ENCODE measurements at places on chromosomes 6 and 20.

DNA sequence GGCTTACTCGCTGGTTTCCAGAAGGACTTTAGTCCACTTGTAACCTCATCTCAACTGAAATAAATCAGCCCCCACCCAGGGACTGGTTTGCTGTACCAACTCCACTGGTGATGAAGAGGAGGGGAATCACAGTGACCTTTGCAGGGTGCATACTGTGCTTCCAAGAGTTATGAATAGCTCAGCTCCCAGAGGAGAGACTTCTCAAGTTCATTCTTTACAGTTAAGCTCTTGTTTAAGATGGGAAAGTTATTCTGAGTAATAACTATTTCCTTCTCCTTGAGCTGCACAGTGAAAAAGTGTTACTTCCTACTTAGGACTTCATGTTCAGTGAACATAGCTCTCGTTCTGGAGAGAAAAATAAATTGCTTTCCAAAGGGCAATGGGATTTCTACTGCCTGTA is 166.5 kb upstream of the ECI2 start:
- DNase-seq = no peak

GRCh38 chr20:44247131-44247571 is at the start of gene GDAP1L1:
GDAP1L1 (plus strand) TSS chr20:44247308; CDS start chr20:44247335, 27 bp downstream.
- no peak for DNase-seq

DNA sequence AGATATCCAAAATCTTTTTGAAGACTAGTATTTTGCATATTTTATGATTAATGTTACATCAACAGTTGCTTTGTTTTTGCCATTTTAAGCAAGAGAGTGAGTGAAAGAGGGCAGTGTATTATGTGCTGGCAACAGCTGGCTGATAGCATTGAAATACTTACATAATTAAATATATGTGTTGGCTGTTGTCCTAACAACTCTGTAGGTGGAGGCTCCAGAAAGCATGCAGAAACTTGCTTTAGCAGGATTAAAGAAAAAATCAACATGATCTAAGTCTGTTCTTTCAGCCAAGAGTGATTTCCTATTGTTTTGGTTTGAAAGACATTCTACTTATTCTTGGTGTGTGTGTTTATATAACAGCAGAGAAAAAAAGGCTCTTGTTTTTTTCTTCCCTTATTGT is 127.5 kb downstream of the CDKAL1 start:
- DNase-seq = no peak

GRCh38 chr6:2375443-2375842 is 130.0 kb upstream of the GMDS start:
- no peak for DNase-seq

DNA sequence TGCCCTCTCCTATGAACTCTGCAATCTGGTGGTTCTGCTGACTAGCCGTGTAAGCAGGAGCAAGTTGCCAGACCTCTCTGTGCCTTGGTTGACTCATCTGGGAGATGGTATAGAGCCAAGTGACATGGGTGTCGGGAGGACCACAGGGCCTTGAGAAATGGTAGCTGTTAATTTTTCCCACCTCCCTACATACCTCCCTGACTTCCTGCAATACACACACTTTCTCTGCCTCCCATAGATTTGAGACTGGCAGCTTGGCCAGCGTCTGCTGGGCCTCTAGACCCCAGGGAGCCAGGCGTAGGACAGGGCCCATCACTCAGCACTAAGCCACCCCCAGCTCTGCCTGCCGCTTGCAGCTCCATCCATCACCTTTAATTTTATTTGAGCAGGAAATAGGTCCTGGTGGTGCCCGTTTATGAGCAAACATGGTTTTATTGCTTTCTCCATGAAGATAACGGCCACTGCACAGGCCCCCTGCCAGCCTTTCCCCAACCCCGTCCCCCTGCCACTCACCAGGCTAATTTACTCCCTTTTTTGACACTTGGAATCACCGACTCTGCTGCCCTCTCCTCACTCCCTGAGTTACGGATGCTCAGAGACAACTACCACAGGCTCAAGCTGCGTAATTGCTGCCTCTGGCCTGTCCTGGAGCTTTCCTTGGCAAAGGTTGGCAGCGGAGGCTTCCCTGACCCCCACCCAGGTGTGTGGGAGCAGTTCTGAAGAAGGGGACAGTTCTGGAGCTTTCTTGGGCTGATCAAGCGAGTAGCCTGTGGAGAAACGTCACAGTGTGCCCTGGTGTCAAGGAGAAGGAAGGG is 11.1 kb downstream of the GLP1R start:
- DNase-seq = no peak

- DNase-seq = no peak
These were observed 172.7 kb upstream of the NOX3 start for GRCh38 chr6:155628306-155628705.

- DNase-seq = no peak
These were observed 74.3 kb upstream of the EMILIN3 start for GRCh38 chr20:41440882-41441281.

GRCh38 chr6:27059621-27060425 is 187.7 kb upstream of the PRSS16 start:
- DNase-seq = no peak

DNA sequence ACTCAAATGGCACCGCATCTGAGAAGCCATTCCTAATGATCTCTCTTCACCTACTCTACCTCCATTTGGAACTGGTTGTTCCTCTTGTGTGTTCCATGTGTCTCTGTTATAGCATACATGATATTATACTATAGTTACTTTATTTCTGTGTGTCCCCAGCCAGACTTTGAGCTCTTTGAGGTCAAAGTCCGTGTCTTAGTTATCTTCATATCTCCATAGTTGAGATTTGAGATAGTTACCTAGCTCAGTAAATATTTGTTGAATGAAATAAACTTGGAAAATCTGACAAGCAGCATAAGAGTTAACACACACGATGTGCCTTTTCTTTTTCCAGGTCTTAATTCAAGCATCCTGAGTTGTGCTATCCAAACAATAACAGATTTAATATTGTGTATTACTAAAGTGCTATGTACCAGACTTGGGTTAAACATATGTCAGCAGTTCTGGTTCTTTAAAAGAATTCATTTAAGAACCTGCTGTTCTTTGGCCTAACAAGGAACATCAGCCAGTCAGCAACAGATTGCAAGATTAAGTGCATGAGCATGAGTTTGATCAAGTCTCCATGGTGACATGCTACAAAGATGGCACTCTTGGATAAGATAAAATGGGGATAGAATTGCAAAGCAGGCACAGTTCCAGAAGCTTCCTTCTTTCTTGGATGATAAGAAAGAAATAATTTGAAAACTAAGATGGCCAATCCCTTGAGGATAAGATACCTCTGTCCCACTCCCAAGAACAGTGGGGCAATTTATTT is 8.7 kb upstream of the TNFRSF21 start:
- no peak for DNase-seq

- no peak for DNase-seq
These were observed 101.3 kb downstream of the OR2B2 start for GRCh38 chr6:27810768-27811450.

- DNase-seq = no peak
These were observed 188.3 kb upstream of the ZFP64 start for GRCh38 chr20:52379723-52380336.

DNA sequence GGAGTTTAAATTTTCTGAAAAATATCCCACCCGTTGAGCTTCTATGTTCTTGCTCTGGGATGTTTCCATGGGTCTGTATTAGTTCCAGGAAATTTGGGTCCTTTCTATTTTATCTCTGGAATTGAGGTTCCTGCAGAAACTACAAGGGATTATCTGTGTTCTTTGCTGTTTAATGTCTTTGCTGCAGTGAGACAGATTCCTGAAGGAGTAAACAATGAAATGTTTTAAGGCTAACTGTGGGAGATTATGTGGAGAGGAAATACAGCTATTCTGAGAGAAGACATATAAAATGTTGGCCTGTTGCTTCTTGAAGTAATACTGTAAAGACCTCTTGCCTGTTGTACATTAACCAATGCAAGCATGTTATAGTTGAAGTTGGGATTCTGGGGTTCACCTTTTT is 43.5 kb downstream of the SAMD5 start:
- DNase-seq = no peak

DNA sequence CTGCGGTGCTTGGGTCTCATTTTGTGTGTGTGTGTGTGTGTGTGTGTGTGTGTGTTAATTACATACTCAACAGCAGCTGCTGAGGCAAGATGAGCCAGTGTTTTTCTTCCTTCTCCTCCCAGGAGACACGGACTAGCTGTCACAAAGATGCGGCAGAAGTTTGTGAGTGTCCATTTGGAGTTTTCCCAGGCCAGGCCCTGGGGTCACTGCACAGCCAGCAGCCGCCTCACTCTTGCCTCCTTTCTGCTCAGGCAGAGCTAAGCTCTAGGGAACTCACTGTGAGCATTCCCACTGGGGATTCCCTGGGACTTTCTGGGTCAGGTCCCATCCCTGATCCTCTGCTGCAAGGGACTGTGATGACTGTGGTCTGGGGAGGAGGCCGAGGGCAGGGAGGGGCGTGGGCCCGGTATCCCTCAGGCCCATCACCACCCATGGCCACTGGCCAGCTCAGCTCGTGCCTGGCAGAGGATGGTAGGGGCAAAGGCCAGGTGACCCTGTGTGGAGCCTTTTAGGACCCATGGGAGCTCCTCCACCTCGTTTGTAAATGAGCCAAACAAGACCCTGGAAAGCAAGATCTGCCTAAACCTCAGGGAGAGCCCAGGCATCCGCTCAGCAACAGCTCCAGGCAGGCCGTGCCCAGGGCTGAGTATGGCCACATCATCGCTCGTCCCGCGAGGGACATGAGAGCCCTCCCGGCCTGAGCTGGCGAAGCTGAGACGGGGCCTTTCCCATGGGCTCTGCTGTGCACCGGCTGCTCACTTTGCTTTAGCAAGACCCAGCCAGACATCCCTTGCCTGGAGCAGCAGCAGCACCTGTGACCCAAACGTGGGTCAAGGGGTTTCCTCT is 102.0 kb downstream of the PSMB1 start:
- no peak for DNase-seq

- peak; percentile 39 for DNase-seq
These were observed 1.7 kb downstream of the PHF10 start for GRCh38 chr6:169722362-169723199.

DNA sequence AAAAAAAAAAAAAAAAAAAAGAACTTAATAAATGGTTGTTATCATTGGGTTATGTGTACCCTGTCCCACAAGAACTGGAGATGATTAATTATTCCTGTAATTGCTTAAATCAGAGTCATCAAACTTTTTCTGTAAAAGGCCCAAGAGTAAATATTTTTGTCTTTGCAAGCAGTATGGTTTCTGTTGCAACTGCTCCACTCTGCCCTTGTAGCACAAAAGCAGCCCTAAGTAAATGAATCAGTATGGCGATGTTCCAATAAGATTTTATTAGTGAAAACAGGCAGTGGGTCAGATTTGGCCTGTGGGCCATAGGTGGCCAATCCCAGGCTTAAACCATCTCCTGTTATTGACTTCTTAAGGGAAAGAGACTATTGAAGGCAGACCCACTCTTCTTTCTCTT is 252.7 kb downstream of the TSHZ2 start:
- no peak for DNase-seq

DNA sequence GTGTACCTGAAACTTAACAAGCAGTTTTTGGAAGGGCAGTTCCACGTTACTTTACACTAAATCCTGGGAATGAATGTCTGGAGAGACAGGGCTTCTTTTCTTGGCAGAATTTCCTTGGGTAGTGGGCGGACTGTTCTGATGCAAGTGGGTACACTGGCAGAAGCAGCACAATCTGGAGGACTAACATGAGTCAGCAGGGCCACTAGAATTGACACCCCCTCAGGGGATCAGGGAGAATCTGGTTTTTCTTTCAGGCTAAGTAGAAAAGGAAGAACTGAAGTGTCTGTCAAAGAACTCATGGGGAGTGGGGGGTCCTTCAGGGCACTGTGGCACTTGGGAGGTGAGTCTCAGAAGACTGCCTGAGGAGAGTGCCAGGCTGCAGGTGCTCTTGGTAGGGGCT is 34.6 kb downstream of the PANK2 start:
- no peak for DNase-seq

GRCh38 chr6:169131390-169131789 is 122.3 kb downstream of the THBS2 start:
- DNase-seq = peak; percentile 34

DNA sequence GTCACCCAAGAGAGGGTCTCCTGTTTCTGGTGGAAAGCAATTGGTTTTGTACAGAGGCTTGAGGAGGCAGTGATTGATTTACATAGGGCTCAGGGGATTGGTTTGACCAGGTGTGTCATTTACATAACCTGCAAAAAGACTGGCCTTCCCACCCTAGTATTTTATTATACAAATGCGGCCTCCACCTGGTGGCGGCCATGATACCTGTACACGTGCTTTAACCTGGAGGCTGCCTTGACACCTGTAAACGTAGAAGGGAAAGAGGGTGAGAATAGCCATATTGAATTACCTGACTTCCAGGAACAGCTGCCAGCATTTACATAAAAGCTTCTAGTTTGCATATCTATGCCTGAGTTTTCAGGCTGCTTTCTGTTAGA is 48.7 kb downstream of the HLA-DPB1 start:
- DNase-seq = no peak

- DNase-seq = no peak
These were observed 875.3 kb downstream of the EYS start for GRCh38 chr6:64831680-64832079.

GRCh38 chr20:25291432-25292133 is 43.7 kb downstream of the PYGB start:
- DNase-seq = no peak

DNA sequence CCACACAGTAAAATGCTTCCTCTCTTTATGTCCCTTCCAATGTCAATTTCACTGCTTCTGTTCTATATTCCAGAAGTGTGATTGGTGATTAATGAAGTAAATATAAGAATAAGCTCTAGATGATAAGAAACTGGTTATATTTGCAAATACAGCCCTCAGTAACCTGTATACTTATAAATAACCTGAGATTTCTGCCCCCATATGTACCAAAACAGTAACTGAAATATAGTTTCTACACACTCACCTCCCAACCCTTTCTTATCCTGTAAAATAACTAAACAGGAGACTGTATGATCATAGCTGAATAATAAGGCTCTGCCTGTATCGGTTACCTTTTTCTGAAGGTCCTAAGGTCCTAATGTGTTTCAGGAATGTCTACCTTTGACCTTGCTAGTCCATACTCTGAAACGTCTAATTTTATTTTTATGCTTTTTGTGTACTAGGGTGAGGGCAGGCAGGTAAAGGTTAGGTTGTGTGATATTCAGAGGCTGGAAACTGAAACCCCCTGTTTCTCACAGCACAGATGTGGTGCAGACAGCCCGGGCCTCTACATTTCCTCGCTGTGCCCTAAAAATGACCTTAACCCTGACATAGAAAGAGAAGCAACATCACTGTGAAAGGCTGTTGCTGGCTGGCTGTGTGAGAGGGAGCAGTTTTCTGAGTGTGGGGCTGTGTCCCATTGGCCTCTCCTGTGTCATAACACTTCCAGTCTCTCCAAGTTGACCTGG is 378.8 kb downstream of the CENPW start:
- DNase-seq = no peak
